ENCODE measurements at places on chromosomes 2 and 18.

GRCh38 chr18:8602040-8602439 is 7.2 kb upstream of the RAB12 start:
- no peak for DNase-seq
- H3K27me3 ChIP-seq = no peaks in the 10 kb centered on the region
- H3K4me1 ChIP-seq = no peaks in the 10 kb centered on the region
- H3K27ac ChIP-seq = no peak overlapping the region
- no peak overlapping the region for H3K4me3 ChIP-seq

GRCh38 chr2:130756053-130756873 is 923 bp downstream of the AMER3 start:
- H3K27ac ChIP-seq = no peak overlapping the region
- no peaks in the 10 kb centered on the region for H3K27me3 ChIP-seq
- no peak overlapping the region for H3K4me3 ChIP-seq
- DNase-seq = no peak
- no peaks in the 10 kb centered on the region for H3K4me1 ChIP-seq

GRCh38 chr2:154425994-154426393 is 272.5 kb upstream of the KCNJ3 start:
- H3K36me3 ChIP-seq = no peaks in the 10 kb centered on the region
- no peak overlapping the region for H3K4me3 ChIP-seq
- H3K27me3 ChIP-seq = no peaks in the 10 kb centered on the region
- H3K4me1 ChIP-seq = no peaks in the 10 kb centered on the region
- no peak for DNase-seq
- no peak overlapping the region for H3K27ac ChIP-seq

DNA sequence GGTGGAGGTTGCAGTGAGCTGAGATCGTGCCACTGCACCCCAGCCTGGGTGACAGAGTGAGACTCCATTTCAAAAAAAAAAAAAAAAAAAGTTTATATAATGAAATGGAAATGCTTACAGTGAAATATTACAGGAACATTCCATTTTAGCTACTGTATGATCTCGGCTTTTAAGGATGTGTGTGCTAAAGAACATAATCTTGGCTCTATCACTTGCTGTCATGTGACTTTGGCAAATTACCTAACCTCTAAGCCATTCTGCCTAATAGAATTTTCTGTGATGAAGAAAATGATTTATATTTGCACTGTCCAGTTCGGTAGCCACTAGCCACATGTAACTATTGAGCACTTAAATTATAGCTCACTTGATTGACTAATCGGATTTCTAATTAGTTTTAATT is 36.3 kb downstream of the SMAD4 start:
- no peak for DNase-seq
- H3K4me1 ChIP-seq = no peaks in the 10 kb centered on the region
- H3K27me3 ChIP-seq = no peaks in the 10 kb centered on the region

- no peak overlapping the region for H3K4me3 ChIP-seq
- no peak for DNase-seq
- peaks cover 10% of the 10 kb centered on the region for H3K36me3 ChIP-seq
- no peaks in the 10 kb centered on the region for H3K27me3 ChIP-seq
These were observed 56.8 kb downstream of the SP110 start for GRCh38 chr2:230162981-230163380.

GRCh38 chr18:34609986-34610648 is 100.0 kb upstream of the DTNA start:
- no peak overlapping the region for H3K27ac ChIP-seq
- H3K36me3 ChIP-seq = no peaks in the 10 kb centered on the region
- no peaks in the 10 kb centered on the region for H3K27me3 ChIP-seq
- H3K4me1 ChIP-seq = no peaks in the 10 kb centered on the region

DNA sequence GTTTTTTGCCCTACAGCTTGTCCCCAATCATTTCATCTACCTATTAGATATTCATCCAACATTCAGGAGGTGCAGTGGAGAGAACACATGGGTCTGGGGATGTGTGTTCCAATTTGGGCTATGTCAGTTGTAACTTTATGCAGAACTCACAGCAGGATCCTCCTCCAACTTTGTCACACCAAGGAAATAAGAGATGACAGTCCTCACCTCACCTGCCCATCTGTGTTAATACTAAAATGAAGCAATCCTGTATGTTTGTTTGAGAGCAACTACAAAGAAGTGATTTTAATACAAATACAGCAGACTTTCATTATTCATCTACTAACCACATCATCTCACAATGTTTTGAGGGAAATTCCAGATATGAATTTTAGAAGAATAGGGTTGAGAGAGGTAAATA is 126.7 kb downstream of the ARHGAP15 start:
- peak overlapping the region; percentile 89 for H3K27ac ChIP-seq
- H3K4me3 ChIP-seq = no peak overlapping the region
- DNase-seq = peak; percentile 21
- peaks cover 13% of the 10 kb centered on the region for H3K36me3 ChIP-seq
- no peaks in the 10 kb centered on the region for H3K27me3 ChIP-seq

- DNase-seq = no peak
- H3K4me3 ChIP-seq = no peak overlapping the region
- H3K27ac ChIP-seq = no peak overlapping the region
- no peaks in the 10 kb centered on the region for H3K4me1 ChIP-seq
- H3K36me3 ChIP-seq = no peaks in the 10 kb centered on the region
These were observed 435.4 kb downstream of the SETBP1 start for GRCh38 chr18:45116116-45116515.

GRCh38 chr2:55048508-55049042 is 1.7 kb downstream of the RTN4 start:
- peaks cover 62% of the 10 kb centered on the region for H3K4me1 ChIP-seq
- peak overlapping the region; percentile 92 for H3K27ac ChIP-seq
- H3K36me3 ChIP-seq = peaks cover 19% of the 10 kb centered on the region

DNA sequence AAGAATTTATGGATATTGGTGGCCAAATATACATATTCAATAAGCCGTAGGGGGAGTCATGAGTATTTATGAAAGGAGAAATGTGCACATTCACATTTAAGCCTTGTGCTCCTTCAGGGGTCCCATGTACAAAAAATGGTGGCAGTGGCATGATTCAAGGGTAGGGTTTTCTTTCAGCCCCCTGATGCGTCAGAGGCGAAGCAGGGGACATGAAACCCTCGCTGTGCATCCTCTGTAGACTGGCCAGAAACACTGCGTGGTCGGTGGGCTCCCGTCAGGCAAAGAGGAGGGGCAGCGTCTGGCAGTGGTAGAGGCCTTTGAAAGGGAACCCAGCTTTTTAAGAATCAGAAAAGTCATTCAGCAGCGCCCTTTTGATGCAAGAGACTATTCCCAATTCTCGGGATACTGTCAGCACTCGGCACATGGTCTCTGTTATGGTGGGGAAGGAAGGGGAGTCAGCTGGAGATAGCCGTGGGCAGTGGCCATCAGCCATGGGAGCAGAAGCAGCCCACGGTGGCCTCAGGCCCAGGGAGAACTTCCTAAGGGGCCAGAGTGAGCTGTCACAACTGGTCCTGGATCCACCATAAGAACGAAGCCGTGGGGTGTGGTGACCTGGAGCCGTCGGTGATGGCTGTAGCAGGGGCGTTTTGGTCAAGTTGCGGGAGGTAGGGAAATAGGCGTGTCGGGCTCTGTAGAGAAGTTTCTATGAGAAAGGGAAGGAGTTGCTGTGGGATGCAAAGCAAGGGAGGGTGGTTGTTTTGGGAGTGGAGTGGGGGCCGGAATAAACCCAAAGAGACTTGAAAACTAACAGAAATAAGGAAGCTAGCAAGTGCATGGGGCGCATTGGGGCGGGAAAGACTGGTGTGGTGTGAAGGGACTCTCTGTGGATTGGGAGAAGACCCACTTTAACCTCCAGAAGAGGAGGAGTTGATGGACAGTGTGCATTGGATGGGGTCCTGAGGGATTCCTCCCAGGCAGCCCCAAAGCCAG is 95.6 kb downstream of the SH3BP4 start:
- DNase-seq = no peak
- H3K4me3 ChIP-seq = no peak overlapping the region
- H3K4me1 ChIP-seq = no peaks in the 10 kb centered on the region
- H3K36me3 ChIP-seq = no peaks in the 10 kb centered on the region

GRCh38 chr2:32506446-32506845 is 121.4 kb upstream of the TTC27 start:
- no peak for DNase-seq
- H3K27ac ChIP-seq = no peak overlapping the region
- no peaks in the 10 kb centered on the region for H3K27me3 ChIP-seq
- no peaks in the 10 kb centered on the region for H3K4me1 ChIP-seq
- H3K4me3 ChIP-seq = no peak overlapping the region
- H3K36me3 ChIP-seq = peaks cover 80% of the 10 kb centered on the region

DNA sequence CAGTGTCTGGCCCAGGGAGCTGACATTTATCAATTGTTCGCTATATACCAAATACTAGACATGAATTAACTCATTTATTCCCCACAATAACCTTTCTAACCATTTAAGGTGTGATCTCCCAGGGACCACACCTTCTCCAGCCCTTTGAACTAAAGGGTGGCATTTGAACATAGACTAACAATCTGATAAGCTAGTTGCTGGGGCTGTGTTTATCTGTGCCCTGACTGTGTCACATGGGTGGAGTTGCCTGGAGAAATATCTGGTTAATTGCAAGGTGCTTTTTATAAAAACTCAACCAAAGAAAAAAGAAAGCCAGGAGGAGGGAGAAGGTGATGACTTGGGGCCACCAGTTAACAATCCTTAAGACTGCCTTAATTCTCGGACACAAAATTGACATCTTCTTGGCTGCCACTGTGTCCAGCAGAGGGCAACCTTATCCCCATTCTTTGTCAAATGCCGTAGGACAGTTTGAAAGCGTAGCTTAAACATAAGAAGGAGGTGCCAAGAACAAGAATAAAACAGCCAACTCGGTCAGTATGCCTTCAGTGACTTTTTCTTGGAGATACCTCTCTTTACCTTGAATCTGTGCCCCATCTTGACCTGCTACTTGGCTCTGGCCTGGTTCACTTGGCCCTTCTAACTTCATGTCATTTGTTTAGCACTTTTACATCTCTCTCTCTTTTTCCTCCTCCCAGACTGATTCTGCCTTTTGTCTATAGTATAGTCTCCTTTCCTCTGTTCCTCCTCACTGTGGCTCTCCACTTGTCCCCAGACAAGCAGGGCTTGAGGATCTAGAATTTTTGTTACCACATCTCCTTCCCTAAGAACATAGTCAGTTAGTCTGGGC is 183.4 kb downstream of the MYO3B start:
- peak; percentile 55 for DNase-seq
- H3K4me3 ChIP-seq = no peak overlapping the region
- H3K36me3 ChIP-seq = no peaks in the 10 kb centered on the region
- no peak overlapping the region for H3K27ac ChIP-seq
- no peaks in the 10 kb centered on the region for H3K4me1 ChIP-seq
- peaks cover 46% of the 10 kb centered on the region for H3K27me3 ChIP-seq

GRCh38 chr2:102155703-102156515 is 13.4 kb downstream of the IL1R1 start:
- no peaks in the 10 kb centered on the region for H3K4me1 ChIP-seq
- DNase-seq = no peak
- no peaks in the 10 kb centered on the region for H3K27me3 ChIP-seq
- no peaks in the 10 kb centered on the region for H3K36me3 ChIP-seq

DNA sequence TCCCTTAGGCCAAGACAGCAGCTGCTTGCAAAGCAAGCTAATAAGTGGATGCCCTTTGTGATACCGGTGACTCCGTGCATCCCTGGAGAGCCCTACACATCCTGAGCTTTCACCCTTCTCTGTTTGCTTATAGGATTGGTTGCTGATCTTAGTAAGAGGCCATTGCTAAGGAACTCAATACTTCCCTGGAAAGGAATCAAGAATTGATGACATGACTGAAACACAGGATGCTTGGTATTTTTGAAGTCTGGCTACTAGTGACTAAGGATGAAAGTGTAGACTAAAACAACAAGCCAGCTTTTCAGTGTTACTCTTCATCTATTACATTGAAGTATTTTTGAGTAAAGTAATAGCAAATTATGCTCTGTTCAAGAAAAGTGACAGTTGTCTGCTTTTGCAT is 123.0 kb upstream of the SERPINE2 start:
- H3K4me1 ChIP-seq = no peaks in the 10 kb centered on the region
- DNase-seq = no peak
- H3K36me3 ChIP-seq = no peaks in the 10 kb centered on the region
- H3K27ac ChIP-seq = no peak overlapping the region
- H3K27me3 ChIP-seq = no peaks in the 10 kb centered on the region

Measured in DND-41 (cell line).